ENCODE measurements at places on chromosomes 6 and 20. TPM values are rescaled to one million over a fixed set of nuclear protein-coding genes. Genes with fewer than 3 reads are reported as not detected.

Gene SCUBE3
- 43.8 TPM for polyA plus RNA-seq

Gene DACT2
- 17.3 TPM for polyA plus RNA-seq

Gene DOP1A
- polyA plus RNA-seq: 32.5 TPM

Gene ZSCAN23
- 16.6 TPM for polyA plus RNA-seq

Gene SIRPG
- polyA plus RNA-seq: not detected

Gene MCHR2
- not detected for polyA plus RNA-seq

Gene SLC12A5
- 1.0 TPM for polyA plus RNA-seq

Gene MDN1
- 38.6 TPM for polyA plus RNA-seq

Gene RNF39
- polyA plus RNA-seq: 1.5 TPM

Gene TRIM10
- polyA plus RNA-seq: 0.82 TPM

Gene SPAG4
- 2.2 TPM for polyA plus RNA-seq

Gene DTNBP1
- polyA plus RNA-seq: 26.7 TPM

Gene RPS6KA2
- polyA plus RNA-seq: 32.0 TPM

Gene TPD52L1
- 109 TPM for polyA plus RNA-seq

Gene CDH22
- polyA plus RNA-seq: not detected

Gene MYB
- polyA plus RNA-seq: 4.6 TPM

Gene HTR1B
- 0.42 TPM for polyA plus RNA-seq

Gene TGM3
- 0.99 TPM for polyA plus RNA-seq

Gene OVOL2
- 1.3 TPM for polyA plus RNA-seq

Gene ZC2HC1B
- not detected for polyA plus RNA-seq

Gene MUCL3
- 0.06 TPM for polyA plus RNA-seq

Gene MACROD2
- polyA plus RNA-seq: 15.6 TPM

Gene RIN2
- 41.0 TPM for polyA plus RNA-seq

Gene SLC22A16
- 0.49 TPM for polyA plus RNA-seq

Data from right renal cortex interstitium (tissue), 3 donors.